ENCODE measurements at places on chromosomes 7 and 10. TPM values are rescaled to one million over a fixed set of nuclear protein-coding genes. Genes with fewer than 3 reads are reported as not detected.

FOXI2 gene
- not detected for total RNA-seq

SLC26A5 gene
- total RNA-seq: not detected

XPNPEP1 gene
- 61.5 TPM for total RNA-seq

C7orf33 gene
- not detected for total RNA-seq

SGCE gene
- total RNA-seq: 21.7 TPM

LRRD1 gene
- total RNA-seq: not detected

OGDHL gene
- total RNA-seq: 0.14 TPM

CLEC2L gene
- not detected for total RNA-seq

GIMAP2 gene
- total RNA-seq: not detected

ETV1 gene
- total RNA-seq: 2.2 TPM

BAIAP2L1 gene
- total RNA-seq: 29.0 TPM

DRGX gene
- total RNA-seq: not detected

STEAP1B gene
- 0.63 TPM for total RNA-seq

MACROH2A2 gene
- total RNA-seq: 44.4 TPM

GIMAP6 gene
- total RNA-seq: not detected

SPDYE1 gene
- not detected for total RNA-seq

MRLN gene
- not detected for total RNA-seq

IMPDH1 gene
- total RNA-seq: 109 TPM

HOXA4 gene
- total RNA-seq: not detected

GIMAP8 gene
- 0.07 TPM for total RNA-seq

USP54 gene
- total RNA-seq: 17.1 TPM

TFPI2 gene
- 98.0 TPM for total RNA-seq

SYT15B gene
- under 0.01 TPM for total RNA-seq

MBL2 gene
- not detected for total RNA-seq

COBL gene
- total RNA-seq: 3.0 TPM

NEURL1 gene
- 0.35 TPM for total RNA-seq

NRG3 gene
- not detected for total RNA-seq

ITIH2 gene
- total RNA-seq: not detected

PNLIPRP2 gene
- not detected for total RNA-seq

EXOC6 gene
- 3.5 TPM for total RNA-seq

IFIT1 gene
- 0.14 TPM for total RNA-seq

CFAP58 gene
- total RNA-seq: 0.28 TPM

JCAD gene
- 0.35 TPM for total RNA-seq

SPDYE2 gene
- total RNA-seq: not detected

OPALIN gene
- total RNA-seq: not detected

ZSWIM8 gene
- 41.6 TPM for total RNA-seq

RNLS gene
- total RNA-seq: 9.0 TPM

C10orf67 gene
- 0.28 TPM for total RNA-seq

PTTG1IP2 gene
- total RNA-seq: not detected

TRIM73 gene
- not detected for total RNA-seq

RPEL1 gene
- total RNA-seq: not detected
